Stimulated activated CD4-positive, alpha-beta T cell treated with anti-CD3 and anti-CD28 coated beads, Interleukin-4, amount 100 ng/mL, for 1 hour (primary cell): ENCODE measurements at places on chromosomes 1 and 21.

GRCh38 chr1:153678519-153679336, at the start of gene NPR1:
Gene NPR1 (plus strand): TSS chr1:153678688. CDS start chr1:153679109, 421 bp downstream.
- DNase-seq = peak; percentile 34

DNA sequence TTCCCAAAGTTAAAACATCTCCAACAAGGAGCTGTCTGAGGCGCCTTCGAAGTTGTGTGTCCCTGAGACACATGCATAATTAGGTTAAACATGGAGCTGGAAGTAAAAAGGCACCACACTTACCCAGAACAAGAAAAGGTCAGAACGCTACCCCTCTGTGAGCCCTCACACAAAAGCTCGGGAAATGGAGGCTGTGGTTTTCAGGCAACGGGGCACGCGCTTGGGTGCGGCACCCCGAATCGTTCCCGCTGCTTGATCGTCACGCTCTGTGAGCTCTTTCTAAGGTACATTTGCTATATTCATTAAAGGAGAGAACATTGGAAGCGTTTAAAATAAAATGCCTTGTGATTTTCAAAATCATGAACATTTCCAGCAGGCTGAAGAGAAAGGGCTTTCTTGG, 12.5 kb downstream of the CAPN8 start:
- no peak for DNase-seq

DNA sequence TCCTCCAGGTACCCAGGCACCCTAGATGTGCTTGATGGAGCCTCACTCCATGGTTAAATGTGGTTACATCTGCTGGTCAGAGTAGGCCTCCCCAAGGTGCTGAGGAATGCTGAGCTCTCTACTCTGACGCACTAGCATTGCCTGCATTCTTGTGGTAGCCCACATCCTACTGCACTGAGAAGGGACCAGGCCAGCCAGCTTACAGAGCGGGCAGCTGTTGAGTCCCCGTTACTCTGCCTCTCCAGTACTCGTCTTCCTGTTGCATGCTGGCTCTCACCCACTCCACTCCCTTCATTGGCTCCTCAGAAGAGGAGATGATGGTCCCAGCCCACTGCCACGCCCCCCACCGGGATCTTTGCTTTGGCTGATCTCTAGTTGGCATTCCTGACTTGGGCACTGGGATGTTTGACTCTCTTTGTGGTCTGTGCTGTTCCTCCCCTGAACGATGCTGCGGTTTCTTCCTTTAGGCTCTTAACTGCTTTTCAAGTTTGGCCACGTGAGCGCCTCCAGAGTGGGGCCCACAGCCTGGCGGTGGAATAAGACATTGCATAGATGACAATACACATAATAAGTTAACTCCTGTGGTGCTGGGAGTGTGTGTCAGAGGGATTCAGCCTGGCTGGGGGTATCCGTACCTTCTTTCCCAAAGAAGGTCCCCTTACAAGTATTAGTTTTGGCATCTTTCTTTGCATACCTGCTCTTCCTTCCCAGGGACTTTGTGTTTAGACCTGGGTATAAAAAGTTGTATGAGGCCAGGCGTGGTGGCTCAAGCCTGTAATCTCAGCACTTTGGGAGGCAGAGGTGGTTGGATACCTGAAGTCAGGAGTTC, 18.6 kb downstream of the AZIN2 start:
- DNase-seq = peak; percentile 49

DNA sequence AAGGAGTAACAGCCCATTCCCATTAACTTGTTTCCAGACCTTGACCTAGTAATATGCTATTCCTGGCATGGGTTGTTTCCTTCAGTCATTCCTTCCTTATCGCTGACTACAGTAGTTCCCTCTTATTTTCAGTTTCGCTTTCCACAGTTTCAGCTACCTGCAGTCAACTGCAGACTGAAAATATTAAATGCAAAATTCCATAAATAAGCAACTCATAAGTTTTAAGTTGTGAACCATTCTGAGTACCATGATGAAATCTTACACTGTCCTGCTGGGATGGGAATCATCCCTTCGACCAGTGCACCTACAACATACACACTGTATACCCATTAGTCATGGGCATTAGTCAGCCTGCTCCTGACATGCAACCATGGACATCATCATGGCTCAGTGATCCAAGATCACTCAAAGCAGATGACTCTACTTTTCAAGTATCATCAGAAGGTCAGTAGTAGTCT, 66.7 kb downstream of the CCDC30 start:
- no peak for DNase-seq

GRCh38 chr1:160608941-160609340, 29.6 kb upstream of the CD84 start:
- DNase-seq = no peak

DNA sequence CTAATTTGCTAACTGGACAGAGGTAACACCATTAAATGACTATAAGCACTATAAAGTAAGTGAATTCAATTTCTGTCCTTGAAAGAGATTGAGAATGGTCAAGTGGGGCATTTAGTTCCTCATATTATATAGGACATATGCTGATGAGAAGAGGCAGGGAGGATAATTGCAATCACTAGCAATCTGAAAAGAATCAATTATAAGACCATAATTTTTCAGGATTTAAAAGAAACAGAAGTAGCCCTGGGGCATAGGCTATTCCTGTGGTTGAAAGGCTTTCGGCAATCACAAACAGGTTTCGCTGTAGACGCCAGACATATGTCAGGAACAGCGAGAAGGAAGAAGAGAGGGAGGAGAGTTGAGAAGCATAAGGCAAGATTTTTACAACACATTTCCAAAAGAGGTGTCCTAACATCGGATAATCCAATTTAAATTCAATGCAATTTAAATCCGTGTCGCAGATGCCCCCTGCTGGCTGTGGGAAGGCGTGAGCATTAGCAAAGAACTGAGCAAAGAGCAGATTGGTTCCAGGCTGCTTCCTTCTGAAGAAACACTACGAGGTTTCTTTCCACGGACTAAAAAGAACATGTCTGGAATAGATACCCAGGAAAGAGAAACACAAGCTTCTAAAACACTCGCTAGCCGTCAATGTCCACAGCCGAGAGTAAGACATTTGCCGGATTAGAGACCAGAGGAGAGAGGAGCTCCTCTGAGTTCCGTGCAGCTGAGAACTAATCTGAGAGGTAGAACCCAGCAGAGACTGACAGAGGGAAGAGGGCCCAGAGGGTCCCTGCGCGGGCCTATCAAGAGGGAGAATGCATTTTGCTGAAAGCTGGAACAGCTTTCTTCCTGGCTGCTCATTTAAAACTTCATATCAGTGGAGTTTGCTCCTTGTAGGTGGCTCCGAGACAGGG, 27.9 kb downstream of the RGS5 start:
- peak; percentile 34 for DNase-seq

DNA sequence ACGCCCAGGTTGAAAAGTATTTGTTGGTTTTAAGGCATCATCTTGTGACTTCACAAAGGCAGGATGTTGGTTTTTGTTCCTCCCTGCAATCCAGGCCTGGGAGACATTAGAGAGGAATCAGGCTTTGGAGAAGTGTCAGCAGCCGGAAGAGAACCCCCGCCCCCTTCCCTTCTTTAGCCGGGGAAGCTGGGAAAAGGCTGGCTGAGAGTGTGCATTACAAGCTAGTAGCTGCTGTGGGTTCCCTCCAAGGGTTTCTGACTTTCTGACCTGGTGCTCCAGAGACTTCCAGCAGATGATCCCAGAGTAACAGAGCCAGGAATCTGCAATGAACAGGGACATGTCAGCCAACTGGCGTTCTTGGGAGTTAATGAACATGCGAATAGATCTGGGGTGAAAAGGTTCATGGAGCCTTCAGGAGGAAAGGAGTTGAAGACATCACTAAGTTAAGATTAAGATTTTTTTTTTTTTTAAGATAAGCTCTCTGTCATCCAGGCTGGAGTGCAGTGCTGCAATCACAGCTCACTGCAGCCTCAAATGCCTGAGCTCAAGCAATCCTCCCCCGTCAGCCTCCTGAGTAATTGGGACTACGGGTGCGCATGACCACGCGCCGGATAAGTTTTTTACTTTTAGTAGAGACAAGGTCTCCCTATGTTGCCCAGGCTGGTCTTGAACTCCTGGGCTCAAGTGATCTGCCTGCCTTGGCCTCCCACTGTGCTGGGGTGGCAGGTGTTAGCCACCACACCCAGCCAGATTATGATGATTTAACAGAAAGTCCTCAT, 7.5 kb downstream of the DISP3 start:
- no peak for DNase-seq

DNA sequence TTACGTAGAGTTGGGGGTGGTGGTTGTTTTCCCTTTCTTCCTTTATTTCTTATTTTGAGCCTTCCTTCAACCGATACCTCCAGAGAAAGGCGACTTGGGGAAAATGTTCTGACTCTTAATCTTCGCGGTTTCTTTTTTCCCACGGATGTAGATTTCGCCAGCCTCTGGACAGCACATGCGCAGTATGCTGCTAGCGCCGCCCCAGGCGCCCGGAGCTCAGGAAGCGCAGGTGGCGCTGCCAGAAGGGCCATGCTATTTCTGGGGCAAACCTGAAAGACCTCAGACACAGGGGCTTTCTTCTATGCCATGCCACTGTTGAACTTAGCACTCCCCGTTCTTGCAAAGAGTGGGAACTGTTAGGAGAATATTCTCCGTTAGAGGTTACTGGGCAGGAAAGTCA, 392.1 kb downstream of the KIF26B start:
- no peak for DNase-seq

DNA sequence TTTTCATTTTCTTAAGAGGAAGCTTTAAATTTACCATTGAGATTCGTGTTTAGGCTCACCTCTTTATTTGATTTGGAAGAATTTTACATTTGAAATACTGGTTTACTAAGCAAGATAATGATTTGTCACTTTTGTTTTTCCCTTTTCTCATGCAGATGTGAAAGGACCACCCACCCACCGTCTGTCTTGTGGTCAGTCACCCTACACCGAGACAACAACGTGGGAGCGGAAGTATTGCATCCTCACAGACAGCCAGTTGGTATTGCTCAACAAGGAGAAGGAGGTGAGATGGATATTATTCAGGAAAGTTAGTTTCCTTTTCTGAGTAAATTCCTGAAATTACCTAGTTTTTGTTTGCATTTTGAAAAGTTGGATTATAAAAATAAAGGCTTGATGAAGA, 189.5 kb downstream of the RASAL2 start:
- no peak for DNase-seq

DNA sequence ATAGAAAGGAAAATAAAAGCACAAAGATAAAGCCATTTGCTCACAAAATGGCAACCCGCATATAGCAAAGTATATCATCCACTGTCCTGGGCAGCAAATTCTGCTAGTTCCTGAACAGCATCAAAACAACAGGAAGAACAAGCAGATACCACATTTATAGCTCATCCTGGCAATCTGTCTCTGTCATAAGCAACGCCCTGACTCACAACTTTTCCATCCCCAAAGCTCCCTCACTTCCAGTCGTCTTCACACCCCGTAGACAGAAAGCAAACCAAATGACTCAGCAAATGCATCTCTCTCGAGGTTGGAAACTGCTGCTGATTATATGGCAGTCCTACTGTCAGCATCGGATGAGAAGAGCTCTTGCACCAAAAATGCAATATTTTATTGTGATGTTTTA, 65.8 kb downstream of the AK5 start:
- DNase-seq = no peak

GRCh38 chr1:85339656-85340399, 63.4 kb upstream of the BCL10 start:
- DNase-seq = no peak

GRCh38 chr1:246067432-246068216, 439.5 kb downstream of the SMYD3 start:
- no peak for DNase-seq

- no peak for DNase-seq
Observed at GRCh38 chr21:30437010-30437565, 3.0 kb upstream of the KRTAP15-1 start.

DNA sequence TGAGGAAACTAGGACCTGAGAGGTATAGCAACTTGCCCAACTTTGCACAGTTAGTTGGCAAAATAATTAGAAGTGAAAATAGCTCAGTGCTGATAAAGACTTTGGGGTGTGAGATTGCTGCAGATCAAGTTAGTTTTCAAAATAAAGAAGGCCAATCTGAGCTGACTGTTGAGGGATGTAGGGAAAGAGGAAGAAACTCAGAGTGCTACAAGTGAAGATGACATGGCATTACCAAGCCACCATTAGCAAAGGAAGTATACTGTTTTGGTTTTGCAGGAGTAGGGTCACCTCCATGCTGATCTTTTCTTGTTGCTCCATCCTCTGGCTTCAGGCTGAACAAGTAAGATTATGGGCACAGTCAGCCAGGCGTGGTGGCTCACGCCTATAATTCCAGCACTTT, 78.7 kb upstream of the ADAM30 start:
- DNase-seq = no peak

GRCh38 chr1:20290624-20291597, at the start of gene VWA5B1:
Gene VWA5B1 (plus strand): TSS chr1:20290875. CDS start chr1:20310602, 19,727 bp downstream.
- DNase-seq = no peak

GRCh38 chr1:22292011-22292788, 149.3 kb upstream of the WNT4 start:
- no peak for DNase-seq

- peak; percentile 61 for DNase-seq
Observed at GRCh38 chr1:152479792-152480595, 30.6 kb upstream of the LCE5A start.

DNA sequence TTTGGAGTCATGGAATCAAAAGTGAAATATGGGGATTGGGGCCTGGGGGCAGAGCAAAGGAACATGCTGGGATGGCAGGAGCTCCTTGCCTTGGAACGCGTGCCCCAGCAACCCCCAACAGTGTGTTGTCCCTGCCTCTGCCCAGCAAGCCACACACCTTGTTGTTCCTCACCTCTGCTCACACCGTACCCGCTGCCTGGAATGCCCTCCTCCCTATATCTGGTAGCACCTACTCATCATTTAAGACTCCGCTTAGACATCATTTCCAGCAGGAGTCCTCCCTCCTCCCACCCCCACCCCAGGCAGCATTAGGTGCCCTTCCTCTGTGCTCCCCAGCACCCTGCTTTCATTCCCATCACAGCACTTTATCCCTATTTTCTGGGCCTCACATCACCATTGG, 7.8 kb downstream of the NECTIN4 start:
- no peak for DNase-seq
